Uterine smooth muscle cell (primary cell): ENCODE measurements at places on chromosomes 1 and 21. TPM values are rescaled to one million over a fixed set of nuclear protein-coding genes. Genes with fewer than 3 reads are reported as not detected.

Gene KRTAP12-2
- not detected in 2 replicates for total RNA-seq

Gene BNIPL
- 0.11 and 1.00 TPM in 2 replicates for total RNA-seq

Gene PGBD5
- 0.11 and 0.12 TPM in 2 replicates for total RNA-seq

Gene FBXO2
- total RNA-seq: 0.22 and 1.2 TPM in 2 replicates

Gene G0S2
- total RNA-seq: 6.6 and 32.6 TPM in 2 replicates

Gene C21orf91
- total RNA-seq: 9.4 and 9.5 TPM in 2 replicates

Gene SPATA46
- 0.12 TPM in 1 of 2 replicates, not detected in the other for total RNA-seq

Gene SGIP1
- 26.7 and 48.0 TPM in 2 replicates for total RNA-seq

Gene PTAFR
- 0.12 and 0.33 TPM in 2 replicates for total RNA-seq

Gene HAO2
- not detected in 2 replicates for total RNA-seq
